Testis (tissue), 5 donors: ENCODE measurements at places on chromosomes 2 and 18. TPM values are rescaled to one million over a fixed set of nuclear protein-coding genes. Genes with fewer than 3 reads are reported as not detected.

GRHL1 gene
- total RNA-seq, result 8.3 TPM

G6PC2 gene
- total RNA-seq, result 1.1 TPM

CCDC141 gene
- total RNA-seq, result 17.8 TPM

STARD6 gene
- 4.4 TPM for total RNA-seq

CXCR4 gene
- 9.5 TPM for total RNA-seq

SERPINB4 gene
- 0.24 TPM for total RNA-seq

CD28 gene
- total RNA-seq, result 0.43 TPM

IL1RN gene
- 5.6 TPM for total RNA-seq

DUSP11 gene
- total RNA-seq, result 55.3 TPM

CAD gene
- 66.9 TPM for total RNA-seq

ZNF236 gene
- total RNA-seq, result 53.9 TPM

ADRA2B gene
- total RNA-seq, result 2.4 TPM

NAPG gene
- total RNA-seq, result 33.5 TPM

MOCOS gene
- 1.9 TPM for total RNA-seq

DDX1 gene
- total RNA-seq, result 65.0 TPM

ATL2 gene
- total RNA-seq, result 96.3 TPM

SERPINB3 gene
- total RNA-seq, result 1.1 TPM

PCARE gene
- total RNA-seq, result 1.0 TPM

RGPD3 gene
- 13.9 TPM for total RNA-seq

EVX2 gene
- total RNA-seq, result 3.1 TPM

ITM2C gene
- total RNA-seq, result 95.7 TPM

ANKRD44 gene
- 11.5 TPM for total RNA-seq

FAM161A gene
- total RNA-seq, result 13.3 TPM

SPATA3 gene
- total RNA-seq, result 18.6 TPM

SLC8A1 gene
- 1.4 TPM for total RNA-seq
